ENCODE measurements at places on chromosomes 7 and 10. TPM values are rescaled to one million over a fixed set of nuclear protein-coding genes. Genes with fewer than 3 reads are reported as not detected.

DNA sequence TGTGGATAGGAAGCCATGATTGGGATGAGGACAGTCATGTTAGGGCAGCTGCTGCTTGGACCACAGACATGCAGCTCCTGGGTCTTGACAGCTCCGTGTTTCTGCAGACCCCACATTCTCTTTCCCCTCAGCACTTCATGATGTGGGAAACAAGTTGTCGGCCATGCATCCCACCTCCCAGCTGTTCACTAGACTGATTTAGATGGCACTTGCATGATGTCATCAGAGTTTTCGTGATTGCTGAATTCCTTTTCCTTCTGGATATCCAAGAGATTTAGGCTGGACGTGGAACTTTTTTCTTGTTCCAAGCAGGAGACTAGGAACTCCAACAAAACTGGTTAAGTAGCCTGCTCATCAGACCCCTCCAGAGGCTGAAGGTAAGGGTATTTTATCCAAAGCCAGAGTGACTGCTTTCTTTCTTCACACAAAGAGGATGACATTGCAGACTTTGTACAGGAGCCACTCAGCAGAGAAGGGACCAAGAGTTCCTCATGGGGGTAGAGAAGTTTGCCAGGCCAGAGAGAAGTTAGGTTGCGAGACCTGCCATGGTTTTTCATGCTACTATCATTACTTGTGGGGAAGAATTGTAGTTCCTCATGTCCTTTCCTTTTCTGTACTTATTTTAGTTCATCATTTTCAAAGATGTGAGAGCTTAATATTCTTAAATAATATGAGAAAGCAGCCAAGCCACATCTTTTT lies 117.7 kb upstream of the GJD4 start:
- H3K27me3 ChIP-seq = no peaks in the 10 kb centered on the region
- H3K27ac ChIP-seq = no peak overlapping the region
- no peak for DNase-seq
- no peak overlapping the region for H3K4me3 ChIP-seq
- no peaks in the 10 kb centered on the region for H3K36me3 ChIP-seq

DNA sequence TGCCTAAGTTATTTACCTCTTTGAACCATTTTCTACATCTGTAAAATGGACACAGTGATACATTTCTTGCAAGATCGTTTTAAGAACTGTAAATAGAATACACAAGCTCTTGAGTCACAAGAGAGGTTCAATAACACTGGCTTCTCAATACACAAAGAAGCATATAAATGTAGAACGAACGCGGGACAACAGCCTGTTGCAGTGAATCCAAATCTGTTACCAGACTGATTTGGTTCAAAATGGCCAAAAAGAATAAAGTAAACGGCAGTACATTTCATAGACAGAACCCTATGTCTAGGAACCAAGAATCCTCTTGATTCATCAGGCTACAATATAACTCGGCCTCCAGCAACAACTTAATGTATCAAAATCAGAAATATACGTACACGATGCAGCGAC lies 701 bp downstream of the MTPAP start:
- H3K36me3 ChIP-seq = no peaks in the 10 kb centered on the region
- no peak for DNase-seq
- peak overlapping the region; percentile 70 for H3K4me3 ChIP-seq
- H3K27ac ChIP-seq = peak overlapping the region; percentile 79

GRCh38 chr10:111425459-111425858 lies 348.6 kb downstream of the ADRA2A start:
- H3K36me3 ChIP-seq = no peaks in the 10 kb centered on the region
- DNase-seq = no peak
- no peaks in the 10 kb centered on the region for H3K27me3 ChIP-seq
- H3K4me3 ChIP-seq = no peak overlapping the region

DNA sequence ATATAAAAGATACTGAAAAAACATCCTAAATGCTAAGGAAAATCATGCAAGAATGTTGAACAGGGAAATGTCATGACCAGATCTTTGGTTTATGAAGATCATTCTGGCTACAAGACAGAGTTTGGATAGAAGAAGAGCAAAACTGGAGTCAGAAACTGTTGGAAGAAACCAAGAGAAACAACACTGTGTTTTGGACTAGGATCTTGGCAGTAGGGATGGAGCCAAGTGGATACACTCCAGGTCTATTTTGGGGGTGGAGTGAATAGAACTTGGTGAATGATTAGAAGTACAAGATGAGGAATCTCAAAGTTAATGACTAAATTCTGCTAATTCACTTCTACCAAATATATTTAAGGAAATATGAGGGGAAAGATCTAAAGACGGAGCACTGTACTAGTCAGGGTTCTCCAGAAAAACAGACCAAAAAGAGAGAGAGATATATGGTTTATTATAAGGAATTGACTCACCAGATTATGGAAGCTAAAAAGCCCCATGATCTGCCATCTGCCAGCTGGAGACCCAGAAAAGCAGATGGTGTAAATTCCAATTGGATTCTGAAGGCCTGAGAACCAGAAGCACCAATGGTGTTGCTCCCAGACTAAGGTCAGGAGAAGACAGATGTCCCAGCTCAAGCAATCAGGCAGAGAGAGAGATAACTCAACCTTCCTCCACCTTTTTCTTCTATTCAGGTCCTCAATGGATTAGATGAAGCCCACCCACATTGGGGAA lies 254.9 kb downstream of the TRIL start:
- DNase-seq = no peak
- H3K27ac ChIP-seq = no peak overlapping the region
- H3K36me3 ChIP-seq = no peaks in the 10 kb centered on the region
- no peak overlapping the region for H3K4me3 ChIP-seq

DNA sequence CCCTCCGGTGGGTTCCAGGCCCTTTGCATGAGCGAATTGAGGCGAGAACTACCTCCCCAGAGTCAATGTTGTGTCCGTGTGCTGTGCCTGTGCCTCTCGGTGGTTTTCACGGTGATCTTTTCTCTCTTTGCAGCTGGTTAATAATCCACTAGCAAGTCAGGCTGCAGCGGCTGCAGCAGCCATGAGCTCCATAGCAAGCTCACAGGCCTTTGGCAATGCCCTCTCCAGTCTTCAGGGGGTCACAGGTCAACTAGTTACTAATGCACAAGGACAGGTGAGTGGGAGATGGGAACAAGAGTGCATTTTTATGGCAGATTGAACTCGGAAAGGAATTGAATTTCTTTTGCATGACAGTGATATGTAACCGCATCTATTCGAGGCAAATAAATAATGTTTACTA lies 159.7 kb upstream of the YAE1 start:
- no peak overlapping the region for H3K27ac ChIP-seq
- H3K36me3 ChIP-seq = no peaks in the 10 kb centered on the region
- H3K4me1 ChIP-seq = no peaks in the 10 kb centered on the region
- no peak overlapping the region for H3K4me3 ChIP-seq

The TAS2R41 gene
- total RNA-seq = not detected

- no peak overlapping the region for H3K27ac ChIP-seq
- H3K4me3 ChIP-seq = no peak overlapping the region
- H3K4me1 ChIP-seq = peaks cover 7% of the 10 kb centered on the region
These were observed 23.1 kb downstream of the ZNF467 start for GRCh38 chr7:149750122-149750845.

The CDNF gene
- total RNA-seq = 3.7 TPM

The ZNF25 gene
- 1.1 TPM for total RNA-seq

GRCh38 chr7:106129291-106129690 lies 17.2 kb upstream of the SYPL1 start:
- H3K36me3 ChIP-seq = no peaks in the 10 kb centered on the region
- no peak for DNase-seq
- H3K27ac ChIP-seq = no peak overlapping the region
- no peaks in the 10 kb centered on the region for H3K4me1 ChIP-seq

DNA sequence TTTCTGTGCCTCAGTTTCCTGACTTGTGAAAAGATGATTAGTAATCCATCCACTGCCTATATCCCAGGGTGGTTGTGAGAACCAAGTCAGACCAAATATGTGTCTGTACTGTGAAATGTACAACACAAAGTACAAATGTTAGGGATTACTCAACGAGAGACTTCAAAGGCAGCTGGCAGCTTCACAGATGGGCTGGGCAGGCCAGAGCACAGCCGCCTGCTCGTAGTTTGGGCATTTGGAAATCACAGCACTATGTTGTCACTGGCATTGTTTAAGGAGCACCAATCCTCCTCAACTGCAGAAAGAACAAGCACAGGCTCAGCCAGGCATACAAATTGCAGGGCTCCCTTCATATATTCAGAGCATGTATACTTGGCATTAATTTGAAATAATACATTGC lies 64.5 kb upstream of the C10orf90 start:
- DNase-seq = peak; percentile 74
- H3K27me3 ChIP-seq = peaks cover 7% of the 10 kb centered on the region
- no peaks in the 10 kb centered on the region for H3K4me1 ChIP-seq
- no peak overlapping the region for H3K4me3 ChIP-seq
- H3K27ac ChIP-seq = no peak overlapping the region

DNA sequence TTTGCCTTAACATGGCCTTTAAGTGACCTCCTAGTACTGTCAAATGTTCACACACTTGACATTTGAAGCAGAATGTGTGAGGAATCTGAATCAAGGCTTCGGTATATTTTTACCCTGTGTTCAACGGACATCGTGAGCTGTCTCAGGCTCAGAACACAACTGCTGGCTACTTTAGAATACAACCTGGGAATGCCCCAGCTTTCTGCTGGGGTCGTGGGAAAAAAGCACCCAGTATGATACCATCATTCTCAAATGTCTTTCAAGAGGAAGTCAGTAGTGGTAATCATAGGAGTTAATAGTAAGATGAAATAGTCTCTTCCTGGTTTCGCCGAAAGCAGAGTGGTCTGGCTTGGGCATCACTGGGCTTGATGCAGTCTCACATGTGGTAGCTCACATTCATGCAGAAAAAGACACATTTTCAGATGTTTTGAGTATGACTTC lies 67.2 kb downstream of the CREB5 start:
- no peaks in the 10 kb centered on the region for H3K27me3 ChIP-seq
- no peak overlapping the region for H3K4me3 ChIP-seq
- no peak for DNase-seq
- H3K36me3 ChIP-seq = no peaks in the 10 kb centered on the region
- H3K4me1 ChIP-seq = no peaks in the 10 kb centered on the region

The STRA8 gene
- not detected for total RNA-seq

- no peak overlapping the region for H3K27ac ChIP-seq
- no peak overlapping the region for H3K4me3 ChIP-seq
- no peaks in the 10 kb centered on the region for H3K27me3 ChIP-seq
- no peaks in the 10 kb centered on the region for H3K4me1 ChIP-seq
- no peaks in the 10 kb centered on the region for H3K36me3 ChIP-seq
These were observed 39.5 kb upstream of the PPP1R17 start for GRCh38 chr7:31647511-31647910.

DNA sequence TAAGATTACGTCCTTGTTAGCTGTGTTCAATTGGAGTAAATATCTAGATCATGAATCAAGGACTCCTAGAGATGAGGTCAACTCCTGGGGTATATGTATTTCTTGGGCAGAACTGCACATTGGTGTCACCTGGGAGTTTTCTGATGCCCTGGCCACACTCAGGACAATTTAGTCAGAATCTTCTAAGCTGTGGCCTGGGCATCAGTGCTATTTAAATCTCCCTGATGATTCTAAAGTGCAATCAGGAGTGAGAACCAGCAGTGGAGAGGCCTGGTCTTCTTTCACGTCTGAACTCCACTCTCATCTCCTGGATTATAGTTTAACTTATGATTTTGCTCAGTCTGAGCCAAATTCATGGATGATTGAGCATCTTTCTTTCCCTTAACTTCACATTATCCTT lies 218.0 kb downstream of the BMPER start:
- H3K27ac ChIP-seq = no peak overlapping the region
- no peak for DNase-seq
- no peak overlapping the region for H3K4me3 ChIP-seq

The CTAGE8 gene
- total RNA-seq = 0.53 TPM

The SDK1 gene
- total RNA-seq = 0.19 TPM

The LBX1 gene
- not detected for total RNA-seq

- no peak overlapping the region for H3K4me3 ChIP-seq
- no peaks in the 10 kb centered on the region for H3K27me3 ChIP-seq
- H3K27ac ChIP-seq = no peak overlapping the region
- DNase-seq = no peak
These were observed 5.1 kb upstream of the ZNF503 start for GRCh38 chr10:75406462-75407223.

DNA sequence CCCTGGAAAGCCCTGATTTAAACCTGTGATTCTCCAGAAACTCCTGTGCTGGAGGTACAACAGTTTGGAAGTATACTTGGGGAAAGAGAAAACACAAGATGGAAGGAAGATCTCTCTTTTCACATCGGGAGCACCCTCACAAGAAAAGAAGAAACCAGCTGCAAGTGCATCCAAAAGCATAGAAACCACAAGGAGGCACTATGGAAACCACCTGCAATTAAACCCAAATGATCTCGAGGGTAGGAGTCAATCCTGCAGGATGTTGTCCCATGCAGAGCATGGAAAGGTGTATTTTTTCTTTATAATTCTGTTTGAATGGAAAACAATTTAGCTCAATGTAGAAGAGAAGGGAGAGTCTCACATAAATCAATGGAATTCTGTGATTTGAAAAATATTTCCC lies 210.5 kb downstream of the TWIST1 start:
- H3K4me1 ChIP-seq = no peaks in the 10 kb centered on the region
- H3K27me3 ChIP-seq = no peaks in the 10 kb centered on the region
- no peak overlapping the region for H3K4me3 ChIP-seq

The DNA2 gene
- 3.0 TPM for total RNA-seq

- no peak for DNase-seq
- no peak overlapping the region for H3K27ac ChIP-seq
- no peak overlapping the region for H3K4me3 ChIP-seq
- peaks cover 20% of the 10 kb centered on the region for H3K4me1 ChIP-seq
- no peaks in the 10 kb centered on the region for H3K27me3 ChIP-seq
These were observed 23.6 kb downstream of the PIP4K2A start for GRCh38 chr10:22690614-22691431.

The TMEM196 gene
- total RNA-seq = not detected

The ADCYAP1R1 gene
- total RNA-seq = 0.35 TPM

GRCh38 chr7:5450549-5451327 lies 27.1 kb upstream of the TNRC18 start:
- H3K27me3 ChIP-seq = no peaks in the 10 kb centered on the region
- DNase-seq = peak; percentile 58
- peaks cover 6% of the 10 kb centered on the region for H3K4me1 ChIP-seq
- H3K4me3 ChIP-seq = no peak overlapping the region

DNA sequence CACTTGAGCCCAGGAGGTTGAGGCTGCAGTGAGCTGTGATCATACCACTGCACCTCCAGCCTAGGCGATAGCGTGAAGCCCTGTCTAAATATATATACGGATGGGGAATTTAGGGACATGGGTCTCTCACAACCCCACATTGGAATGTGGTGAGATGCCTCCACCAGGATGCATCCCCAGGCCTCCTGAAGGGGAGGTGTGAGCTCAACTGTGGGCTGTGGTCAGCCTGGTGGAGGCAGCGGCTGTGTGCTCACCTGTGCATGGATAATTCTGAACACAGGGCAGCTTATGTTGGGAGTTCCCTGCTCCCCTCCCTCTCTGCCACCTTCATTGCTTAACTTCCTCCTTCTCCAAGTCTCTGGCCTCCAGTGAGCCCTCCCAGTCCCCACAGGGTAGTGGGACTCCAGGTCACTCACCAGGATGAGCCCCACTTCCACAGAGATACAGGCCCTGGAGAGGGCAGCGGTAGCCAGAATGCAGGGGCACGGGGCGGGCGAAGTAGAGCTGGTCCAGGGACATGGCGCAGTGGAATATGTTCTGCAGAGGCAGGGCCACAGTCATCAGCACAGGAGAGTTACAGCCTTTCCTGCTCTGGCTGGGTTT lies 30.4 kb downstream of the PYROXD2 start:
- no peak overlapping the region for H3K4me3 ChIP-seq
- no peaks in the 10 kb centered on the region for H3K4me1 ChIP-seq
- H3K27me3 ChIP-seq = no peaks in the 10 kb centered on the region
- H3K27ac ChIP-seq = no peak overlapping the region
- DNase-seq = no peak
- no peaks in the 10 kb centered on the region for H3K36me3 ChIP-seq

The TACR2 gene
- 0.22 TPM for total RNA-seq

The TMEM176A gene
- 1,033 TPM for total RNA-seq

Measured in right lobe of liver (tissue), 6 donors.